ENCODE measurements at places on chromosomes 4 and X.

GRCh38 chr4:122689972-122690371 is 42.5 kb upstream of the BBS12 start:
- no peak for DNase-seq

GRCh38 chr4:87024201-87024600 is 89.4 kb downstream of the AFF1 start:
- DNase-seq: no peak

DNA sequence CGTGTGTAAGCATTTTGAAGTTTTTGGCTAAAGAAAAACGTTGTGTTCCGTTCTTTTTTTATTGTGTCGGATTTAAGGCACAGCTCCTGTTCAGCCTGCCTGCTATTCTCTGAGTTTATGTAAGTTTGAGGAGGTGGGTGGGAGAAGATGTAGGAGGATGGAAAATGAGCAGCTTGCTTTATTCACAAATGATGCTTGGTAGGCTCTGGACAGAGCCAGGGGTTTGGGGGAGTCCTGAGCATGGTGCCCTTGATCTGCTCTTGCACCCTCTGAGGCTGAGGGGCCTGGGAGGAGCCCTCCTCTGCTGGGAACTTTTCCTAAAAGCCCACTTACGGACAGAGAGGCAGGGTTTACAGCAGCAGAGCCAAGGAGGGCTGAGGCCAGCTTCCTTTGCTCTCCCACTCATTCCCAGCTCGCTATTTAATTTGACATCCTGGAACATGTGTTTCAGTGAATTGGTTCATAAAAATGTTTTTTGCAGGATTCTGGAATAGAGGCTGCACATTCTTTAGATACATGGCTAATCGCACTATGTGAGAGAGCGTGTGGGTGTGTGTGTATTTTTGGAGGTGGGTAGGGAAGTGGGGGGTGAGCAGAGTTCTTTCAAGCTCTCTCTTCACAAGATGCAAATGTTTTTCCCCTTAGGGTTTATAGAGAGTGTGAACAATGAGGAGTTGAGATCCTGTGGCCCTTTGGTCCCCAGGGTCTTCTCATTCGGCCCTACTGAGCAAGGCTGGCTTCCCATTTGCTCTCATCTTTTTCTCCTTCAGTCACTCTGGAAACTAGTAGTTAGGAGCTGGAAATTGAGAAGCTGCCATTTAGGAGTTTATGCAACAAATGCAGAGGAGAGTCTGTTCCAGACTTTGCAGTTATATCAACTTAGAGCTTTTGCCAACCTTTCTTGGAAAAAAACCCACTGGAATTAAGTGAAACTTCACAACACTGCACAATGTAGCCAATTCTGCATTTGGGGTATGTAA is 32.1 kb downstream of the TMEM131L start:
- no peak for DNase-seq

DNA sequence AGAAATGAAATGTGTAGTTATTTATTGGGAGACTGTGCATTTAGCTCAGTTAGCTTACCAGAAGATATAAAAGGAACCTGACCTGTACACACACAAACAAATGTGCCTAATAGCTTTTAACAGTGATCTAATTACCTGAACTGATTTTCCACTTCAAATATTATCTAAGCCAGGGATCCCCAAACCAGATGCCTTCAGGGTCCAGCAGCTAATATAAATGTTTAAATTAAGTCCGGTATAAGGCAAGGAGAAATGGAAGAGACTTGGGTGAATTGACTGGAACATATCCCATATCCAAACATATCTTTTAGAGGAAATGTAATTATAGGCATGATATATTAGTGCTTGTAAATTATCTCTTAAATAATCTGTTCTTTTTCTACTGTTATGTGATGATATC is 66.7 kb downstream of the CNKSR2 start:
- no peak for DNase-seq

DNA sequence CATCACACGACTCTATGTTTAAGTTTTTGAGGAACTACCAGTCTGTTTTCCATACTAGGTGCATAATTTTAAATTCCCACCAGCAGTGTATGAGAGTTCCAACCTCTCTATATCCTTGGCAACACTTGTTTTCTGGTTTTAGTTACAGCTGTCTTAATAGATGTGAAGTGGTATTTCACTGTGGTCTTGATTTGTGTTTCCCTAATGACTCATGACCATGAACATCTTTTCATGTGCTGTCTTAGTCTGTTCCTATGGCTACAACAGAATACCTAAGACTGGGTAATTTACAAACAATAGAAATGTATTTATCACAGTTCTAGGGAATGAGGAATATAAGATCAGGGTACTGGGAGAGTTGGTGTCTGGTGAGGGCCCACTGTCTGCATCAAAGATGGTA is 51.5 kb upstream of the GPR78 start:
- DNase-seq: no peak

DNA sequence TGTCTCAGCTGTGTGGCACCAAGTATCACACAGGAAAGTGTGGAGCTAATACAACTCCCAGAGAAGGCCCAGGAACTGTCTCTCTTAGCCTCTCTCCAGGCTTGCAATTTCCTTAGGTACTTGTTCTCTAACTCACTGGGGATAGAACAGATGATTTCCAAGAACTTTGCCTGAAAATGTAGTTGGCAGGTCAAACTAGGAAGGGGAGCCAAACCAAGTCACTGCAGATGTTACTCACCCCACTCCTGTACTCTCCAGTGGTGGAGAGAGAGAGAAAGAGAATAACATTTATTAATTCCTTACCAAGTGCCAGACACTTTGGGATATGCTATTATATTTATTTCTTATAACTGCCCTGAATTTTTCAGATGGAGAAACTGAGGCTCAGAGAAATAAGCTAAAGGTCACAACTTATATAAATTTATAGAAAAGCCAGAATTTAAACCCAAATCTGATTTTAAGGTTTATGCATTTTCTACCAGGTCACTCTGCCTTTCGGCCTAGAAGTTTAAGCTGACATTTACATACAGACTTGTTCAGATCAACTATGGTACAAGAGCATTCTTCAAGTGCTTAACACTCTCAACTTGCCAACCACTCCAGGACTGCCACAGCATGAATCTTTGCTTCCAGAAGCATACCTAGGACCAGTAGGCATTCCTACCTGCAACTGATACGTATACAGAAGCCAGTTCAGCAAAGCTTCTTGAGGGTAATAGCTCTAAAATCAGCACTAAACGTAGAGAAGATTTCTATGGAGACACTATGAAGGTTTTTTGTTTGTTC is 248.6 kb upstream of the ETNPPL start:
- no peak for DNase-seq

GRCh38 chrX:39816871-39817731 is 280.7 kb downstream of the BCOR start:
- DNase-seq: no peak

DNA sequence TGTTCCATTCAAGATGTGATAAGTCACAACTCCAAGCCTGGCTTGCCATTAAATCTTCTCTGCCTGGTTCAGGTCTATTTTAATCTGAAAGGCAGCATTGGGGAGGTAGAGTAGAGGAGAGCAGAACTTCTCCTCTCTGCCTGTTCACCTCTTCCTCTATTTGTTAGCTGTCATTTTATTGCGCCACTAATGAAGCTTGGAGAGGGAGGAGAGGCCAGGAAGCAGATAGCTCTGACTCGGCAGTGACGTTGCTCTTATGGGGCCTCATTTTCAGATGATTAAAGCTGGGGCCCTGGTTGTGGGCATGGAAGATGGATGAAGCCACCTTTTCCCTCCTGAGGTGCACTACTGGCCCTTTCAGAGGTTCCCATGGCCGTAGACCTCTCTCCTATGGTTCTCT is 207.3 kb downstream of the MID1IP1 start:
- no peak for DNase-seq

DNA sequence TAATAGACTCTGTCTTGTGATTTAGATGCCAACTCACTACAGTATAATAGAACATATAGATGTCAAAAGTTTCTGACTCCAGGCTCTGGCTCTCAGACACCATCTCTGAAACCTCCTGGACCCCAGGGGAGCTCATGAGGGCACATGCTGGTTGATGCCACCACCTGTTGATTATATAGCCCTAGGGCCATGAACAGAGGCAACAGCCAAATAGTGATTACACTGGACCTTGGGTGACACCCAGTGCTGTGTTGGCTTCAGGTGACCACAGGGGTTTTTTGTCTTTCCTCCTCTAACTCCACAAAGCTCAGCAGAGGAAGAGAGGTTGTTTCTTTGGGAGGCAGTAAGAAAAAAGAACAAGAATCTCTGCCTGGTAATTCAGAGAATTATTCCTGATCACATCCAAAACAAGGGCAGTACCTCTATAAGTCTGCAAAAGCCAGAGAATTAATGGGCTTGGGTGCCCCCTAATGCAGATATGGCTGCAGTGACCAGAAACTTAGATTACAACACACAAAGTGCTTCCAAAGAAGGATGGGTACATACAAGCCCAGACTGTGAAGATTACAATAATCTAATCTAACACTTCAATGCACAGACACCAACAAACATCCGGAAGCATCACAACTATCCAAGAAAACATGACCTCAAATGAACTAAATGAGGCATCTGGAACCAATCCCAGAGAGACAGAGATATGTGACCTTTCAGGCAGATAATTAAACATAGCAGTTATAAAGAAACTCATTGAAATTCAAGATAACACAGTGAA is 1920.6 kb downstream of the ARAP2 start:
- no peak for DNase-seq

DNA sequence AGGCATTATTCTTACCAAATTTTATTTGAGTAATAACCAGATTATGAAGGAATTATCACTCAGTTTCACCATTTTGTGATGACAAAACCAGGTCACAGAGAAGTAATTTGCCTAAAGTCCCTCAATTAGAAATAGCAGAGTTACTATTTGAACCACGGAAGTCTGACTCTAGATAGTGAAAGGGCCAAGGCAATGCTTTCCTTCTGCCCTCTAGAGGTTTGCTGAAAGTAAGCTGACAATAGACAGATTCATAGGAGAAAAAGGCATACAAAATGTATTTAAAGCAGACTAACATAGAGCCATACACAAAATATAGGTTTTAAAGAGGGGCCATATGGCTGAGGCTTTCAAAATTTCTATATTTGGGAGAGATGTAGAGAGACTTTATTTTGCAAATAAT is 43.1 kb downstream of the CXXC4 start:
- DNase-seq: no peak

- DNase-seq: no peak
Observed at GRCh38 chr4:174352061-174352819, 68.5 kb downstream of the CEP44 start.

- DNase-seq: no peak
Observed at GRCh38 chrX:130147631-130148030, 18.0 kb downstream of the AIFM1 start.

DNA sequence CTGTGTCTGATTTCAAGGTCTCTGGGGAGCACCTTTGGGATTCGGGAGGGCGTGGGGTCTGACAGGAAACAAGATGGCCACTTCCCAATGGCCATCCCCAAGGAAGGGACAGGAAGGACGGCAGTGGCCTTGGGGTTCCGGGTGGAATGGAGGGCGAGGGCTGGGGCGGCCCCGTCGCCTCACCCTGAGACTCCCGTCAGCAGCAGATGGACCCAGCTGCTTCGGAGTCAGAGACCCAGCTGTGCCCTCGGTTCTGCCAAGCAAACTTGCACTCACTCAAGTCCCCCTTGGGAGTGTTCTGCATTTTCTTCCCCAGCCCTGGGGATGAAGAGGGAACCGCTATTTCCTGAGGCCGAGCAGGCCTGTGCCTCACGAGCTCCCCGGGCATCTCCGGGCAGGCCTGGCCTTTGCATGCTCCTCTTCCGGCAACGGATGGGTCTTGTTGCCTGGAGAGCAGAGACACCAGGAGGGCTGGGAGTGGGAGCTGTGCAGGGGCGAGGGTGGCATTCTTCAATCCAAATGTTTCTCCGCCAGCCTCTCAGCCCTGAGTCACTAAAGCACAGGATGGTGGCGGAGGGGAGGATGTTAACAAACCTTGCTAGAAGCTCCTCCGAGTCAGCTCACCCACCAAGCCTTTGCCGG is 6.8 kb upstream of the DUSP9 start:
- no peak for DNase-seq

DNA sequence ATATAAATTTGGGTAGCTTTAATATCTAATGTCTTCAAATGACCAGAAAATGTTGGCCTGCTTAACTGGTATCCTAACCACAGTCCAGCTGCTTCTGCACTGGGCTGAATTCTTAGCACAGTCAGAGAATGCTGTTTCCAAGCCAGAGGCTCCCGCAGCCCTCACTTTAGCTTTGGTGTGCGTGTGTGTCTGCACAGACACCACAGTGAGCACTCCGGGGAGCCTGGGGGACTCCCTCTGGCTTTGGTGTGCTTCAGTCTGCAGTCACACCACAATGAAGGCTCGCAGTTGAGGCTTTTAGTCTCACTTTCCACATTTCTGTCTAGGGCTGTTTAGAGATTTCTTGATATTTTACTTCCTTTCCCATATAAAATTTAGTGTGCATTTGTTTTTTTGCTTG is 53.6 kb downstream of the APOO start:
- DNase-seq: no peak

GRCh38 chr4:153766758-153767157 is 6.9 kb upstream of the RNF175 start:
- DNase-seq: no peak

DNA sequence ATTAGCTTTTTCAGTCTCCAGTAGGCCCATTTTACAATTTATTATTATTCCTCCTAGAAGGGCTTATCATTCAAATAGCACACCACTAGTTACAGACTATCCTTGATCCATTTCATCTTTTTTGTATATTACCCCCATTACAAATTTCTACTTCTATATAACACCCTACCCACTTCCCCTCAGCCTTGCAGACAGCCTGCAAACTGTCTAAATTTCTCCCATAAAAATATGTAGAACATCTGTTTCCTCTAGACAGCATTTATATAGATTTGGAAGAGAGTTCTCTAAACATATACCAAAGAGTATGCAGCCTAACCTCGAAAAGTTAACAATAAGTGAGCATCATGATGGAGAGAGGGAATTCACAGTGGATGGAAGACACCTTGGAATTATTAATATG is 30.8 kb downstream of the COMMD8 start:
- no peak for DNase-seq

DNA sequence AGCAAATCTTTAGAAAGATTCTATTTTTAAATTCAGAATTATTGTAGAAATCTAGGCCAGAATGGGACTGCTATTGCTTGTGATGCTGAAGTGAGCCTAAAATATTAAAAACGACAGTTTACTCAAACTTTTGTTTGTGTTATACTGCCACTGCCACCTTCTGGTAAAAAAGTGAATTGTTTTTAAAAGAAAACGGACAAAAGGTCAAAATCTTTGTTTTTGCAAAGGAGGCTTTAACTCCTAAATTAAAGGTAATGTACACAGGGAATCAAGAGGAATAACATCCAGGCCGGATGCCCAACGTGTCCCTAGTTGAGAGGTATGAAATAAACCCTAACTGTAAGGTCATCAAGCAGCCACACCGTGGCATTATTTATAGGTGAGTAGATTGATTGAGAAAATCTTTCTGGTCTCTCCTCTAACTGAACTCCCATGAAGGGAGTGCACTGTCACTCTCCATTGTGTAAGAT is 338.3 kb upstream of the GALNT7 start:
- DNase-seq: no peak

DNA sequence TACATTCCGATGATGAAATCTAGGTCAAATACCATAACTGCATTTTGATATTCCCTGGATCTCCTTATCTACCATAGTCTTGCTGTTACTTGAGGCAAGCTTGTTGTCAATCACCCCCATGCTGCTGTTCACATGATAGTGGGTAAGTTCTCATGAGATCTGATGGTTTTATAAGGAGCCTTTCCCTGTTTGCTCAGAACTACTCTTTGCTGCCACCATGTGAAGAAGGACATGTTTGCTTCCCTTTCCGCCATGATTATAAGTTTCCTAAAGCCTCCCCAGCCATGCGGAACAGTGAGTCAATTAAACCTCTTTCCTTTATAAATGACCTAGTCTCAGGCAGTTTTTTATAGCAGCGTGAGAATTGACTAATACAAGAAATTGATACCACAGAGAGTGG is 432.0 kb downstream of the GLUD2 start:
- DNase-seq: no peak

- DNase-seq: no peak
Observed at GRCh38 chrX:36336751-36337150, 417.2 kb downstream of the CFAP47 start.

Data from KG1 (cell line).